Astrocyte of the spinal cord (primary cell): ENCODE measurements at places on chromosomes 5 and 9.

- no peak for DNase-seq
These were observed 46.4 kb upstream of the WWC1 start for GRCh38 chr5:168244838-168245559.

- DNase-seq, result no peak
These were observed 302.7 kb upstream of the NREP start for GRCh38 chr5:112059579-112060135.

GRCh38 chr5:67416986-67417385 is 220.4 kb upstream of the CD180 start:
- no peak for DNase-seq

GRCh38 chr9:114889802-114890224 is 40.6 kb downstream of the TNFSF8 start:
- DNase-seq, result no peak

- peak; percentile 90 for DNase-seq
These were observed 17.2 kb upstream of the GCNT1 start for GRCh38 chr9:76441551-76442322.

- DNase-seq, result peak; percentile 5
These were observed 415.4 kb upstream of the SEMA6A start for GRCh38 chr5:116989995-116990394.

DNA sequence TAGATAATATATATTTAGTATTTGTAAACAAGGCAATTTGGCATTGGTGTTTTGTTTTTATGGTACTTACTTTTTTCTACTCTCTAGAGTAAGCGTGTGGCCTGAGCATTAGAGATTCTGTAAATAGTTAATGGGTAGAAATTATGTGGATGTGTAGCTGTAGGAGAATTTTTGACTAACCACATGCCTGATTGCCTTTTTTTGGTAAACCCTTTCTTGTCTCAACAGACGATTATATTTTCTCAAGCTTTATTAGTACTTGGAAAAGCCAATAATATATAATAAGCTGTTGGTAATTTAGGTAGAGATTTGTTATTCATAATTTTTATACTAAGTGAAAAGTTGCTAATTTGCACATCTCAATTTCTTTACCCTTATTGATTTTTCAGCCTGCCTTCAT is 76.8 kb downstream of the FCHO2 start:
- no peak for DNase-seq

- peak; percentile 2 for DNase-seq
These were observed 44.8 kb upstream of the CYLC2 start for GRCh38 chr9:102950346-102950745.

DNA sequence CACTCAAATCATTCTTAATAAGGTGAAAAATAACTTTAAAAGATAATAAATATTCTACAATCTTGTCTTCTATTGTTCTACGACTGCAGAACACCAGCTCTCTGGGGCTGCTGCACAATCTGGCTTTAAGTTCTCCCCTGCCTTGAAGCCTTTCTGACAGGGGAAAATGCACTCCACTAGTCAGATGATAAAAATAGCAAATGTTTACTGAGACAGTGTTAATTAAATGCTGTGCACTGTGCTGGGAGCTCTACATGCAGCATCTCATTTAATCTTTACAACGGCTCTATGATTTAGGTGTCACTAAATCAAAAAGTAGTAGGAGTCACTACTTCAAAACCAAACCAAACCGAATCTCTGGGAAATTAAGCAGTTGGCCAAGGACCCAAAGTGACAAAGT is 132.7 kb downstream of the SLIT3 start:
- no peak for DNase-seq

DNA sequence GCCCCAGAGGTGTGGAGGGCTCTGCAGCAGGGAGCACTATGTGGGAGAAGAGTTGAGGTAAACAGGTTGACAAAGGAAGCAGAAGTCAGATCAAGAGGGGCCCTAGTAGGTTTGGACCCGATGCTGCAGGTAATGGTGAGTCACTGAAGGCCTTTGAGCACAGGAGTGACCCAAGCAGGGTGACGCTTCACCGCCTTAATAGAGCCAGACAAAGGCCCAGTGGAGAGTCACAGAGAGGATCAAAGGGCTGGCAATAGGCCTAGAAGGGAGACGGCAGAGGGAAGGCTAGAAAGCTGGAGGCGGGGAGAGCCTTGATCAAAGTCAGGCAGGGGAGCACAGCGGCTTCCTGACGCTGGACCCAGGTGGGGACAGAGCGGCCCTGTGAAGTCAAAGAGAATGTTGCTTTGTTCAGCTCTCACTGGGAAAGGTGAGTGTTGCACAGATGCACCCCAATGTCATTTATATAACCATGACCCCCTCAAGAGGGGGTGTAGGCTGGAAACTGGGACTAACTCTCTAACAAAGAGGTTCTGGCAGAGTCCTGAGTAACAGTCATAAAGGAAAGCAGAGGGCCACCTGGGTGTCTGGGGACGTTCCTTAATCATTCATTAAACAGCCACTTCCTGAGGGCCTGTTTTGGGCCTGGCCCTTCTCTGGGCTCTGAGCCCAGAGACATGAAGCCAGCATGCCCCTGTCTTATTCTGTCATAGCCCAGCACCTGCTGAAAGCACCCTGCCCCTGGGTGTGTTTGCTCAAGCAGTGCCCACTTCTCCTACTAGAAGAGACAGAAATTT is 9.8 kb upstream of the CPLX2 start:
- no peak for DNase-seq

DNA sequence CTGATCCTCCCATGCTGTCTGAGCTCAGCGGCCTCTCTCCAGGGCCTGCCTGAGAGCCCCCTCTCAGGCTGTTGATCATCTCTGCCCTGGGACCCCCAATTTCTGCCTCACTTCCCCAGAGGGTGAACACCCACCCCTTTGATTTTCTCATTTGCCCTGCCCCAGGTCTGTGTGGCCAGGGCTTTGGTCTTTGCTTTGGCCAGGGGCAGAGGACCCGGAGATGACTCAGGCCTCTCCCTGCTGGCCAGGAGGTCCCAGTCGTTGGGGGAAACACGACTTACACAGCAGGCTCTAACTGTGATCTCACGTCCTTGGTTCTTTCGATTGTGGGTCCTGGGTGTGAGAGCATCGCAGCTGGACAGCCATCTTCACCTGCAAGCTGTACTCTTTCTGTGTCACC is 1.1 kb upstream of the ADAMTS2 start:
- no peak for DNase-seq

- no peak for DNase-seq
These were observed 144.7 kb downstream of the PCSK1 start for GRCh38 chr5:96288166-96288844.

DNA sequence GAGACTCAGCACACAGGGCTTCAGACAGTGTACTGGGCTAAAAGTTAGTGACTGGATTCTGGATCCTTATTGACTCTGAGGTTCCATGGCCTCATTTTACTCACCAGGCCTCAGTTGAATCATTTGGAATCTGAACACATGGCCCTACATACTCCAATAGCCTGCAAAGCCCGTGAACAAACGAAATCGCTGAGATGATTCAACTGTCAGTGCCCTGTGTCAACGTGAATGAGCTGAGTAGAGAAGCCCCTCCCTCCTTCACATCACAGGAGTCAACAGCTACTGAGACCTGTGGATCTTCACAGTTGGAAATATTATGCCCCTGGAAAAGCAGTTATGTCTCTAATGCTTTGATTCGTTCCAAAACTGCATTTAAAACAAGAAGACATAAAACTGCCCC is 429.3 kb downstream of the GADD45G start:
- DNase-seq, result no peak

GRCh38 chr9:79985772-79986171 is 414.0 kb downstream of the TLE4 start:
- no peak for DNase-seq

DNA sequence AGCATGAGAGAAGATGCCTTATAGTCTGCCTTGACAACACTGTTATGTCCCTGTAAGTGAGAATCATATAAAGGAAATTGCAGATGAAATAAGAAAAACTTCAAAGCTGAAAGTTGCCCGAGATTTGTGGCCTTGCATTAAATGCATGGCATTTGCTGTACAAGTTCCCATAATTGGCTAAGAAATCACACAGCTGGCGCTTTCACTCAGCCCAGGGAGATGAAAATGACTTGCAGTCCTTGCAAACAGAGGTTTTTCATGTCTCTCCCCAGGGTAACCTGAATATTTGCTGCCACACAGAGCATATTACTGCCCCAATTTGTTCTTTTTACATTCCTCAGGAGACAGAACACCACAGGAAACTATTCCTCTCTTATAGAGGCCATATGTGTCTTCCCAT is 174.8 kb downstream of the FAM114A2 start:
- no peak for DNase-seq

- no peak for DNase-seq
These were observed 352.7 kb downstream of the EBF1 start for GRCh38 chr5:158746979-158747378.

GRCh38 chr9:18739641-18740318 is 265.8 kb downstream of the ADAMTSL1 start:
- DNase-seq, result no peak

GRCh38 chr5:164649266-164649665 is 1143.8 kb downstream of the MAT2B start:
- no peak for DNase-seq
